ENCODE measurements at places on chromosomes 13 and 19.

DNA sequence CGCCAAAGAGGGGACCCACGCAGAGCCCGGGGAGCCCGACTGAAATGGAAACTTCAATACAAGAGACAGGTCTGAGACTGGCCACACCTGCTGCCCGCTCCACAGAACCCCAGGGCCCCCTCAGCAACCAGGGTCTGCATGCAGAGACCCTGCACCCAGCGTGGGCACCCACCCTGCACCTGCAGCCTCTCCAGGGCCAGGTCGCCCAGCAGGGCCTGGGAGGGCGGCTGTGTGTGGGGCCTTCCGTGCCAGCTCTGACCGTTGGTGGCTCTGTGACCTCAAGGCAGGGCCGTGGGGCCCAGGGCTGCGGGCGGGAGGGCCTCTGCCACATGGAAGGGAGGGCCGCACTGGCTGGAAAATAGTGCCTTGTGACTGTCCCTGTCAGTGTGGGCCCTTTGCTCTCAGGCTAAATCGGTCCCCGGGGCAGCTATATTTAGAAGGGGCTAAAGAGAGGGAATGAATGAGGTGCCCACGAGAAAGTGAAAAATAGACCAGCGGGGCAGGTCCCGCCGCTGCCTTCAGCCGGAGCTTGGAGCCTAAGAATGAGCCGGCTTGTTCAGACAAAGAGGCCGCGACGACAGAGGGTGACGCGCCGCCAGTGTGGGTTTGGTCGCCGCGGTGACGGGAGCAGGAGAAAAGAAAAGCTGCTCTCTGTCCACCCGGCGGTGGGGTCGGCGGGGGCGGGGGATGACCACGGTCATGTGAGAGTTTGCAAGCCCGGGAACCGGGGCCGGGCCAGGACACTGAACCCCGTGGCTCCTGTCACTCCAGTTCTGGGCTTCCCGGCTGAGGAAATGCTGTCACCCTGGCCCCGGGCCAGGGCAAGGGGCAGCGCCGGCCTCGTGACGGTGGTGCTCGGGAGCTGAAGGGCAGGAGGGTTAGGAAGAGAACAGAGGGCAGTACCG lies 70.5 kb downstream of the GADD45B start:
- DNase-seq: no peak

- DNase-seq: no peak
Measured at GRCh38 chr19:548886-549830, 5.3 kb downstream of the GZMM start.

DNA sequence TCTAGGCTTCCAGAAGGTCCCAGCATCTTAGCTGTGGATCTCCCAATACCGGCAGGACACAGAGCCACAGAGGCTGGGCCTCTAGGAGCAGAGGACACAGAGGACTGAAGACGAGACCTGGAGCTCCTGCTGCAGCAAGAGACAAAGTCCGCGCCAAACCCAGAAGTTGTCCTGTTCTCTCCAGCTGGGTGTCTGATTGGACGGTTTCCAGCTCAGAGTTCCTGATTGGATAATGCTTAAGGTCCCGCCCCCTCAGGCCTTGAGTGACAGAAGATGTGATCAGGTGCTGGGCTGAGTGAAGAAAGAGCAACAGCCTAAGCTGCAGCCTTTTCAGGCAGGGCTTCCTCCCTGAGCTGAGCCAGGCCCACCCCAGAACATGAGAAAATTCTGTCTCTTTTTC lies 59.9 kb upstream of the ZNF85 start:
- no peak for DNase-seq

DNA sequence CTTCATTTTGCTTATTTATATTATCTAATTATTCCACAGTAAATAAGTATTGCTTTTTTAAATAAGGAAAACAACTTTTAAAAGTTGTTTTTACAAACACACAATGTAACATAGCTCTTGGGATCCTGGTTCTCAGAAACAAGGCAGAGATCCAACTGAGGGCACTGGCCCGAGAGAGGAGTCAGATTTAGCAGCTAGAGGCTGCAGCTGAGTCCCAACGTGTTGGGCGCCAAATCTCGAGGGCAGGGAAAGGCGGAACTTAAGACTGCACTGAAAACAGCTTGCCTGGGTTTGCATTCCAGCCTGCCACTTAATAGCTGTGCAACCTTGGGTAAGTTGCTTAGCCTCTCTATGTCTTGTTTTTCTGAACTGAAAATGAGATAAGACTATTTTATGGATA lies 16.4 kb upstream of the WASF3 start:
- DNase-seq: no peak

- no peak for DNase-seq
Measured at GRCh38 chr13:85068231-85068630, 731.0 kb downstream of the SLITRK6 start.

GRCh38 chr19:58434217-58434616 lies 5.7 kb downstream of the ZNF132 start:
- DNase-seq: no peak

DNA sequence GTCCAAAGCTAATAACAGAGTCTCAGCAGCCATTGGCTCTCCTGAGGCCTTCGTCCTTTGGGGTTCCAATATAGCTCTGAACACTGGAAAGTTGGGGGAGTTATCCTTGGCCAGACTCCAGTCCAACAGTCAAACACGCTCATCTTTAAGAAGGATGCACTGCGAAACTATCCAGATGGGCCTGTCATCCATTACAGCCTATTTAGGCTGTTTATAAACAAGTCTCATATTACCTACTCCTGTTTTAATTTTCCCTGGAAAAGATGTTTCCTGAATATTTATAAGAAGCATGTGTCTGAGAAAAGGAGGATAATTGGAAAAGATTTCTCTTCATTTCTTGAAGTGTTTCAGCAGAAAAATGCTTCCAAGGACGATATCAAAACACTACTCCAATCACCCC lies 170.7 kb downstream of the DCT start:
- no peak for DNase-seq

GRCh38 chr13:109740121-109740520 lies 46.3 kb downstream of the IRS2 start:
- DNase-seq: no peak

- no peak for DNase-seq
Measured at GRCh38 chr19:5349041-5349440, 8.4 kb upstream of the PTPRS start.

GRCh38 chr13:110344320-110344719 lies 37.2 kb downstream of the COL4A2 start:
- DNase-seq: no peak

GRCh38 chr13:113794086-113794485 lies 35.1 kb downstream of the TMEM255B start:
- DNase-seq: no peak

- DNase-seq: no peak
Measured at GRCh38 chr13:113148940-113149503, 9.4 kb upstream of the PROZ start.
